ENCODE measurements at places on chromosomes 5 and 9. TPM values are rescaled to one million over a fixed set of nuclear protein-coding genes. Genes with fewer than 3 reads are reported as not detected.

TRIM41 gene
- 12.3 TPM for total RNA-seq

PTGES gene
- total RNA-seq = not detected

FAM221B gene
- not detected for total RNA-seq

BTNL9 gene
- 1.4 TPM for total RNA-seq

DNA sequence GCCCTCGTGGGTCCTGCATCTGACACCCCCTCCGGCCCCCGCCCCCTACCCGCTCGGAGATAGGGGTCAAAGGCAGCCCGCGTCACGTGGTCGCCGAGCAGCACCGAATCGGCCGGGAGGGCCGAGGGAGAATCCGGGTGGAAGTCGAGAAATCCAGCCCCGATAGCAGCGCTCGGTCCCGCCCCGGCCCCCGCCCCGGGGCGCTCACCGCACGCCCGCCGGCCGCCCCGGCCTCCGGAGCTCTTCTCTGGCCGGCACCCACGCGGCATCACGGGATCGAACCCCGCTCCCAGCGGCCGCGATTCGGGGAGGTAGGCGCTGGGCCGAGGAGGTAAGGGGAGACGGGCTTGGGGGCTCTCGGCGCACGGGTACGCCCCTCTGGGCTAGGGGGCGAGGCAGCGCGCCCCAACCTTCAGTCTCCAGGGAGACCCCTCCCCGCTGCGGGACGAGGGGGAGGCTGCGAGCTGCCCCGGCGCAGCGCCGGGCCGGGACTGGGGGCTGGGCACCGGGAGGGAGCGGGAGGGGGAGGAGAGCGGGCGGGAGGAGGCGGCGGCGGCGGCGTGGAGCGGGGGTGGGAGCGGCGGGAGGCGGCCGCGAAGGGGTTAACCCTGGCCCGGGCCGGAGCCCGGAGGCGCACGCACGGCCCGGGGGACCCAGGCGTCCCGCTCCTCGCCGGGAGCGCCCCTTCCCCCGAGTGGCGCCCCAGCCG is 22.1 kb upstream of the NDST1 start:
- peak; percentile 72 for DNase-seq

- peak; percentile 93 for DNase-seq
Observed at GRCh38 chr5:132556763-132557477, at the start of gene RAD50. TSS of gene RAD50 (plus strand) at chr5:132556977. CDS start at chr5:132557325, 348 bp downstream.

GRCh38 chr5:114387433-114387832 is 25.6 kb downstream of the KCNN2 start:
- DNase-seq = no peak

- peak; percentile 60 for DNase-seq
Observed at GRCh38 chr9:4666042-4666699, at the start of gene SPATA6L. TSS of gene SPATA6L (minus strand) at chr9:4666480. CDS start at chr9:4666250, 230 bp downstream.

- DNase-seq = no peak
Observed at GRCh38 chr5:120405286-120405864, 58.7 kb upstream of the PRR16 start.

DNA sequence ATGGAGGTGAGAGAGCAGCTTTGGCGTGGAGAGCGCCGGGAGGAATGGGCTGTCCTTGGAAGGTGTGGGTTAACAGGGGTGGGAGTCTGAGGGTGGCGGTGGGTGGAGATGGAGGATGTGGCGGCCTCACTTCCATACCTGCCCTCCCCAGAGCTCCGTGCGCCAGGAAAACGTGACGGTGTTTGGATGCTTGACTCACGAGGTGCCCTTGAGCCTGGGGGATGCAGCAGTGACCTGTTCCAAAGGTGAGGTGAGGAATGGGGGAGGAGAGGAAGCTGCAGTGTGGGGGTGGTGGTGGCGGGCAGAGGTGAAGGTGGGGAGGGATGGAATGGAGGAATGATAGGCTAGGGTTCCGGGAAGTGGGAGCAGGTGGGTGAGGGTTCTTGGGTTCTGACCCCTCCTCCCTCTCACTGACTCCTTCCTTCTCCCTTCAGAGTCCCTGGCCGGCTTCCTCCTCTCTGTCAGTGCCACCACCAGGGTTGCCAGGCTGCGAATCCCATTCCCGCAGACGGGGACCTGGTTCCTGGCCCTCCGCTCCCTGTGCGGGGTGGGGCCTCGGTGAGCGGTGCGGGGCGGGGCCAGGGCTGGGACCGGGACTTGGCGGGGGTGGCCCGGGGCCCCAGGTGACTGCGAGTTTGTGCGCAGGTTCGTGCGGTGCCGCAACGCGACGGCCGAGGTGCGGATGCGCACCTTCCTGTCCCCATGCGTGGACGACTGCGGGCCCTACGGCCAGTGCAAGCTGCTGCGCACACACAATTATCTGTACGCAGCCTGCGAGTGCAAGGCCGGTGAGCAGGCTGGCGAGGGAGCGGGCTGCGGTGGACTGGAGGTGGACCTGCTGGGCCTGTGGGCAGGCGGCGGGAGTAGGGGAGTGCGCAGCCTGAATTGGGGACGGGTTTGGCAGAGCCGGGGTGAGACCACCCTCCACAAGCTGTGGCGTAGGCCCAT is 17.1 kb downstream of the TMEM8B start:
- DNase-seq = no peak

DNA sequence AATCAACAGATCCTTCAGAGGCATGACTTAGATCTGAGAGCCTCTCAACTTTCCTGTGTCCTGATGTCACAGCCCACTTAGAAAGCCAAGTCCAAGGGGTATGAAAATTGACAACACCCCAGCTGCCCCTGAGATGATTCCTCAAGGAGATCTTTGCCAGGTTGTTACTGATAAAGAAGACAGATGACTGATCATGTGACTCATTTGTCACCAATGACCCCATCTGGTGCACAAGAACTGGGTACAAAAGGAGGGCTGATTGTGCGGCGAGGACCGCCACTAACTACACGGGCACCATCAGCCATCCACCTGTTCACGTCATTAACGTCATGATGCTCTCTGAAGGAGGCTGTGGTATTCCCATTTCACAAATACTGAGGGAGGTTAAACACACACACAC is 583.2 kb upstream of the KLF4 start:
- DNase-seq = no peak

- DNase-seq = no peak
Observed at GRCh38 chr5:53239301-53239990, 129.9 kb upstream of the MOCS2 start.
